ENCODE measurements at places on chromosomes 13 and 19. TPM values are rescaled to one million over a fixed set of nuclear protein-coding genes. Genes with fewer than 3 reads are reported as not detected.

GYS1 gene
- 63.9 TPM for total RNA-seq

CPT1C gene
- total RNA-seq: 9.4 TPM

PAN3 gene
- 15.8 TPM for total RNA-seq

ZNF790 gene
- total RNA-seq: 7.1 TPM

KL gene
- total RNA-seq: 1.8 TPM

PHLDB3 gene
- 30.7 TPM for total RNA-seq

LACC1 gene
- 8.8 TPM for total RNA-seq

CD70 gene
- total RNA-seq: not detected

ZNF677 gene
- total RNA-seq: 34.2 TPM

ADGRE2 gene
- 13.9 TPM for total RNA-seq

SHC2 gene
- 67.4 TPM for total RNA-seq

CYP2A6 gene
- 0.42 TPM for total RNA-seq

APC2 gene
- total RNA-seq: 2.5 TPM

VSIG10L gene
- total RNA-seq: 2.5 TPM

NKG7 gene
- total RNA-seq: 3.2 TPM

TSEN34 gene
- total RNA-seq: 52.6 TPM

WDR62 gene
- 2.0 TPM for total RNA-seq

ZNF574 gene
- 16.9 TPM for total RNA-seq

ZNF135 gene
- total RNA-seq: 1.2 TPM

ZNF177 gene
- total RNA-seq: 5.0 TPM

WDR83 gene
- total RNA-seq: 16.1 TPM

PNMA8B gene
- 63.4 TPM for total RNA-seq

ALKBH6 gene
- total RNA-seq: 24.1 TPM

DHDH gene
- total RNA-seq: not detected

MBD3 gene
- total RNA-seq: 92.1 TPM

CASP14 gene
- total RNA-seq: not detected

HIPK4 gene
- total RNA-seq: not detected

COL4A2 gene
- 240 TPM for total RNA-seq

KLK7 gene
- total RNA-seq: not detected

PALM gene
- total RNA-seq: 34.1 TPM

SULT2A1 gene
- total RNA-seq: 5,138 TPM

GPR32 gene
- total RNA-seq: not detected

DIRAS1 gene
- 3.9 TPM for total RNA-seq

LYPD5 gene
- 3.0 TPM for total RNA-seq

ZNF575 gene
- 0.28 TPM for total RNA-seq

ZNF793 gene
- 8.7 TPM for total RNA-seq

CYP4F2 gene
- not detected for total RNA-seq

KLHL1 gene
- not detected for total RNA-seq

COL5A3 gene
- total RNA-seq: 6.9 TPM

MISP3 gene
- total RNA-seq: 4.0 TPM

CYP2B6 gene
- 0.32 TPM for total RNA-seq

NANOS2 gene
- not detected for total RNA-seq

OBI1 gene
- total RNA-seq: 6.8 TPM

FPR3 gene
- 23.9 TPM for total RNA-seq

TEX101 gene
- not detected for total RNA-seq

PCDH8 gene
- total RNA-seq: not detected

RNF113B gene
- not detected for total RNA-seq

IFI30 gene
- 103 TPM for total RNA-seq

ANGPTL8 gene
- not detected for total RNA-seq

TTC9B gene
- not detected for total RNA-seq

WASF3 gene
- total RNA-seq: 34.1 TPM

RASGRP4 gene
- 4.2 TPM for total RNA-seq

CHST8 gene
- total RNA-seq: not detected

INSL3 gene
- not detected for total RNA-seq

PCDH17 gene
- 5.7 TPM for total RNA-seq
